ENCODE measurements at places on chromosomes 13 and 19. TPM values are rescaled to one million over a fixed set of nuclear protein-coding genes. Genes with fewer than 3 reads are reported as not detected.

Gene PODNL1
- 0.89 TPM for total RNA-seq

Gene PRKD2
- total RNA-seq: 25.2 TPM

Gene PNMA8B
- 0.85 TPM for total RNA-seq

Gene LMO7
- 42.9 TPM for total RNA-seq

- DNase-seq: no peak
Observed at GRCh38 chr13:58119351-58119750, 487.8 kb downstream of the PCDH17 start.

DNA sequence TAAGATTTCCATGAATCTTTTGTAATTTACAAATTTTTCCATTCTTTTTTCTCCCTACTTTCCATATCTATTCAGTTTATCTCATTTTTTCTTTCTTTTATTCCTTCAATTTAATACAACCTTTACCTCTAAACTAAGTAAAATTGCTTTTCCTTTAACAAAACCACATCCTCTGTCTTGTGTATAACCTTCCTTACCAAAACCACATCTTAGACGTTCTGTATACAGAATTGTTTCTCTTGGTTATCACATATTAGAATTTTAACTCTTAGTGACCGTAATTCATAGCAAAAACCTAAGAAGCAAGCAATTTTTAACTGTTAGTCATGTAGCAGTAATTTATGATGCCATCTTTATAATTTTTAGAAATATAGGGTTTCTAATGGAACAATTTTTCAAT lies 15.0 kb downstream of the PPP5C start:
- no peak for DNase-seq

GRCh38 chr13:29572575-29572974 lies 22.9 kb downstream of the SLC7A1 start:
- no peak for DNase-seq

DNA sequence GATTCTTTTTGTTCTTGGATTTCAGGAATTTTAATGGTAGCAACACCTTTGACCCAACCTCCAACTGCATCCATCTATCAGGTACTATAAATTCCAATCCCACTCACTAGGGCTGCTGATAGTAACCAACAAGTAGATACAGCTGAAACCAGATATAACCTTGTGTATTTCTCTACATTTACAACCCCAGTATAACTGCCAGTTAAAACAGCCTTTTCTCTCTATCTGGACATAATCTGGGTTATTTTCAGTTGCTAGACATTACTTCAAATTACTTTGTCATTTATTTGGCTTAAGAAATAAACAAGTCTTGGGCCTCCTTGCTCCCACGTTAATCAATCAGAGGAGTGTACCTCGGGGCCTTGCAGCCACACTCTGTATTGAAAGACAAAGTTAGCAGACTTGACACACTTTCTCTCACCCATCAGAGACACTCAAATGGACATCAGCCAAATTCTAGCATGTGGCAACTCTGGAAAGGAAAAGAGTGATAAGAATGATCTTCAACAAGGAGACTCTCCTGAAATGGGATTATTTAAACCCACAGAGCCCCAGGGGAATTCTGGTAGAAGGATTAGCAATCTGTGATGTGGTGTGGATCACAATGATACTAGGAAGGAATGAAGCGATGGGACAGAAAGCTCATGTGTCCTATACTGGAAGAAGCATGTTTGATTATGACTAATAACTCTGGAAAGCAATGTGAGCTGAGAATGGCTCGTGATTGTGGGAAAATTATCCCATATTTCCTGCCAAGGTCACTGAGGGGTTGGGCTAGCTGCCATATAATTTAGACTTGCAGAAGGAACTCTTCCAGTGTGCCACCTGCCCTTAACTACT lies 157.5 kb downstream of the FLT1 start:
- DNase-seq: no peak

DNA sequence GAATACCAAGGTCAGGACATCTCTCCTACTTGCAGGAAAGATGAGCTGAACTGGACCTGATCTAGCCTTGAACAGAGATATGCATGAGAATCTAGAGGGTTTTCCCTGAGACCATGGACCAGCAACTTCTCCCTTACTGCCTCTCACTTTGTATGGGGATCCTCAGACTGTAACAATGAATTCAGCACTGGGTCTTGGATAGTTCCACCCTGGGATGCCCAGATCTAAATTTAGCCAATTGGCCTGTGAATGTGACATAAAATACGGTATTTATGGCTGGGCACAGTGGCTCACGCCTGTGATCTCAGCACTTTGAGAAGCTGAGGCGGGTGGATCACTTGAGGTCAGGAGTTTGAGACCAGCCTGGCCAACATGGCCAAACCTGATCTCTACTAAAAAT lies 15.3 kb upstream of the LILRA2 start:
- no peak for DNase-seq

GRCh38 chr13:79541426-79542049 lies 60.6 kb downstream of the NDFIP2 start:
- peak; percentile 76 for DNase-seq

- no peak for DNase-seq
Observed at GRCh38 chr13:78608252-78608687, 4.9 kb upstream of the POU4F1 start.
